ENCODE measurements at places on chromosomes 11 and 22. TPM values are rescaled to one million over a fixed set of nuclear protein-coding genes. Genes with fewer than 3 reads are reported as not detected.

The OR51B5 gene
- not detected for polyA plus RNA-seq

The SLC22A25 gene
- polyA plus RNA-seq, result not detected

The FXYD6 gene
- polyA plus RNA-seq, result 0.16 TPM

The NLRP6 gene
- polyA plus RNA-seq, result not detected

The EIF4G2 gene
- 277 TPM for polyA plus RNA-seq

The OTOG gene
- polyA plus RNA-seq, result not detected

The RNF26 gene
- polyA plus RNA-seq, result 41.0 TPM

The OR2AG2 gene
- polyA plus RNA-seq, result 0.02 TPM

The SPDYC gene
- not detected for polyA plus RNA-seq

The GAB4 gene
- polyA plus RNA-seq, result not detected

The ANGPTL5 gene
- not detected for polyA plus RNA-seq

The CDC45 gene
- 37.8 TPM for polyA plus RNA-seq

The LUZP2 gene
- polyA plus RNA-seq, result 0.08 TPM

The ALDH3B2 gene
- 0.13 TPM for polyA plus RNA-seq

The CLDN5 gene
- not detected for polyA plus RNA-seq

The FGF19 gene
- polyA plus RNA-seq, result not detected

The MOV10L1 gene
- polyA plus RNA-seq, result not detected

The CDON gene
- polyA plus RNA-seq, result 0.36 TPM

The PRRG4 gene
- polyA plus RNA-seq, result 4.1 TPM

The DERL3 gene
- polyA plus RNA-seq, result 3.3 TPM

The GNAZ gene
- polyA plus RNA-seq, result 0.12 TPM

The DLG2 gene
- polyA plus RNA-seq, result 0.31 TPM

The GPR83 gene
- polyA plus RNA-seq, result not detected

The CNIH2 gene
- 0.51 TPM for polyA plus RNA-seq

The SHISAL1 gene
- not detected for polyA plus RNA-seq

The OR4C16 gene
- not detected for polyA plus RNA-seq

The OR4D5 gene
- polyA plus RNA-seq, result not detected

The OR51E1 gene
- not detected for polyA plus RNA-seq

All from foreskin keratinocyte (primary cell).